CD4-positive, CD25-positive, alpha-beta regulatory T cell (primary cell): ENCODE measurements at places on chromosomes 3 and 15.
A peak's percentile ranks its signal among the peaks of the same experiment; 100 is the strongest.

DNA sequence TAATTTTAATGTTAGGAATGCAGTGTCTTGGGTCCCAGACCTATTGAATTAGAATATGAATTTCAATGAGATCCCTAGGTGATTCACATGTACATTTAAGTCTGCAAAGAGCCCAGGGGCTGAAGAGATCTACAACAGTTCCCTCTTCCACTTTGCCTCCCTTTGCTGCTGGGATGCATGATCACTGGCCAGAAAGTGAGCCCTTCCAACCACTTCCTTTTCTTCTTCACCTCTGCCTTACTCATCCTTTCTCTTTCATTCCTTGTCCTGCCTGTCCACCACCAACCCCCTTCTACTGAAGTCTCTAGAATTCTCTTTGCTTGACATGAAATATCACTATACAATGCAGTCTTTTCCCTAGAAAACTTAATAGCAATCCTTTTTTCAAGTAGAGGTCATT, 222.4 kb upstream of the LRIG1 start:
- no peak for DNase-seq

DNA sequence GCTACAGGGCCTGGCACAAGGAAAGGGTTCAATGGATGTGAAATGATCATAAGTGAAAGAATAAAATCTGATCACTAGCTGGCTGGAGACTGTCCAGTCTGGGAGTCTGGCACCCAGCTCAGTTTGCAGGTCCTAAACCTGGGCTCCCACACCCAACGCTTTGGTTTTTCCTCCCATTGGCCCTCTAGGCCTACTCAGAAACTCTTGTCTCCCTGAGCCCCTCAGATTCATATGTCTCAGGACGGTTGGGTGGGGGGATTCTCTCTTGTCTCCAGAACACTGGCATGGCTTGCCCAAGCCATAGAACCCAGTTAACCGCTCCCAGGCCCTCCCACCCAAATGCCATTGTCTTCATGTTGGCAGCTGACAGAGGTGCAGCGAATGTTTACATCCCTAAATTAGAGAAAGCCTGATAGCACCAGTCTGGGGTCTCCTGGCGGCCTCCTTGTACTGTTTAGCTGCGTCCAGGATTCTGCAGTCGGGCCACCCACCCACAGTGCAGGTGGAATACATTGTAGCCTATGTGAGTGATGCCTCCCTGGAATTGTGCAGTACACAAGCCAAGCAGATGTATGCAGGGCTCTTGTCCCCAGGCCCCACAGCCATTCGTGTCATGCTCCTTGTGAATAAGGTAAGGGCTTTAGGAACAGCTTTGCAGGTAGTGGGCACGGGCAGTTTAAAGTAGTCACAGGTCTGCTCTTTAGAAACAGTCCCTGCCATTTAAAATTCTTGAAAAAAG, 266.3 kb downstream of the XXYLT1 start:
- no peak for DNase-seq

DNA sequence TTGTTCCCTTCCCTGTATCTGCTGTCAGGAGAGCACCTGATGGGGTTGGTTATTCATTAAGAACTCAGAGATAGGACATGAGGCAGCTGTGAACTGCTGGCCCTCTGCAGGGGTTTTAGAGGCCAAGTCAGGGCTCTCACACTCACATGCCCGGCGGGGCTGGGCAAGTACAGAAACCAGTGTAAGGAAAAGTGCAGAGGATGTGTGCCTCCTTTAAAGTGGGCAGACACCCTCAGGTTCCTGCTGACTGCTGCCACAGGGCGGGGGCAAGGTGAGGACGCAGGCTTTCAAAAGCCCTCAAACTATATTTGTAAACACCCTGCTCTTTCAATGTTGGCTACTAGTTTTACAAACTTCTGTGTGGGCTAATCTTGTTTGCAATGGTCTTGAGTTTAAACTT, 22.4 kb downstream of the CXCR6 start:
- peak; percentile 83 for DNase-seq

DNA sequence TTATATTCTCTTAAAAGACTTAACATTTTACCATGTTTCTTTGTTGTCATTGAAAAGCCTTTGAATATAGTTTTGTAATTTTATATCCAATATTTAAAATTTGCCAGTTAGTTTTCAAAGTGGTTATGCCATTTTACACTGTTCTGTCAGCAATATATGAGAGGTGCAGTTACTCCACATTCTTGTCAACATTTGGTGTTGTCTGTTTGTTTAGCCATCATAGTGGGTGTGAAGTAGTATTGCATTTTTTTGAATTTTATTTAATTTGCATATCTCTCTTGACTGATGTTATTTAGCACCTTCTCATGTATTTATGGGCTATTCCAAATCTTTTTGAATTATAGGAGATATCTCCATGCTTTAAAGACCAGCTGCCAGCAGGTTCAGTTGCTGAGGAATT, 40.4 kb downstream of the LRRC28 start:
- DNase-seq = no peak

GRCh38 chr15:88448991-88449461, 18.2 kb downstream of the MRPL46 start:
- no peak for DNase-seq

DNA sequence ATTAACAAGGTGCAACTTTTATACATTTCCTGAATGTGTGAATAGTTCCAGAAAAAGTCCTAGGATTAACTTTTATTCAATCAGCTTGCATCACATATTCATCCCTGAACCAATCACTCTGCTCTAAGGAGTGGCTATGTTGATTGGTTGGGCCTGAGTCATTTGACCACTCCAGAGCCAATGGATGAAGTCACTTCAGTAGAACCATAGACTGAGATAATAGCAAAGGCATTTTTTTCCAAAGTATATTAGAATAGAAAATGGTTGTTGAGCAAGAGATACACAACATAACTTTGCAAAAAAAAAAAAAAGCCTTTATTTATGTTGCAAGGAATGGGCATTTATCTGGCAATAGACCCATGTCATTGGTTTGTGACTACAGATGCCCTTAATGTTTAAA, 55.5 kb upstream of the AGTR1 start:
- DNase-seq = no peak

GRCh38 chr3:170711786-170712185, 125.9 kb upstream of the SLC7A14 start:
- DNase-seq = no peak

GRCh38 chr3:44355362-44356033, 16.9 kb downstream of the TCAIM start:
- DNase-seq = no peak

GRCh38 chr3:123716411-123716810, 131.6 kb upstream of the HACD2 start:
- no peak for DNase-seq

GRCh38 chr3:171350364-171350763, 109.8 kb downstream of the TNIK start:
- DNase-seq = no peak

DNA sequence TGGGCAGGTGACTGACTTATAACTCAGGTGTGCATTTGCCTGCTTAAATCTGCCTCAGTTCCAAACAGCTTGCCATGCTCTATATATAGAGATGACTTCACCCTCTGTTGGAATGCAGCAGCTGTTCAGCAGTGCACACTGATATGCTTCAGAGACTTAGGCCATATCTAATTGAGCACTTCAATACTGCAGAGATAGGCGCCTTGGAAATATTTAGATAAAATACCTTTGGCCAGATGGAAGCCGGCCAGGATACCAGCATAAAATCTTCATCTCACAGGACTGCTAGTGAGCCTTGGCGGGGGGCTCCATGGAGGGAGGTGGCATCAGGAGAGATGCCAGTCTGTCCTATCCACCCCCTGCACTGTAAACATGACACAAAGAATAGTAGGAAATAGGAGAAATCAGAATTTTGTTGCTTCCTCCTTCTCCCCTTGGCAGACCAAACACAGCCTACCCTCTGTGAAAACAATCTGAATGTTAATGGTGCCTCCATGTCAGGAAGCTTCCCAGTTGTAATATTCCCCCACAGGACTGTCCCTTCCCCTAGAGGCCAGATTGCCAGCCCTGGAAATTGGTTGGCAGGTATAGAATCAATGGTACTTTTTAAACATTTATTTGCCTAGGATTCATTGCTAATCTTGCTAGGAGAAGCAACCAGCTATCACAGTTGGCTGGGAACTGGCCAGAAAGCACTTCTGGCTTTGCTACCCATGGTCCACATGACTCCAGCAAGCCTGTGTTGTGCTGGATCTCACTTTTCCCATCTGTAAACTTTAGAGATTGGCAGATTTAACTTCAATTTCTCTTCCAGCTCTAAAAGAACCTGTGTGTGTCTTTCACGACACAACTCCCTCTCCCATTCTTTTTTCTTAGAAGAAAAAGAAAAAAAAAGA, 215.5 kb upstream of the KCNMB2 start:
- DNase-seq = no peak

GRCh38 chr15:35062738-35063099, 22.4 kb downstream of the NANOGP8 start:
- no peak for DNase-seq

DNA sequence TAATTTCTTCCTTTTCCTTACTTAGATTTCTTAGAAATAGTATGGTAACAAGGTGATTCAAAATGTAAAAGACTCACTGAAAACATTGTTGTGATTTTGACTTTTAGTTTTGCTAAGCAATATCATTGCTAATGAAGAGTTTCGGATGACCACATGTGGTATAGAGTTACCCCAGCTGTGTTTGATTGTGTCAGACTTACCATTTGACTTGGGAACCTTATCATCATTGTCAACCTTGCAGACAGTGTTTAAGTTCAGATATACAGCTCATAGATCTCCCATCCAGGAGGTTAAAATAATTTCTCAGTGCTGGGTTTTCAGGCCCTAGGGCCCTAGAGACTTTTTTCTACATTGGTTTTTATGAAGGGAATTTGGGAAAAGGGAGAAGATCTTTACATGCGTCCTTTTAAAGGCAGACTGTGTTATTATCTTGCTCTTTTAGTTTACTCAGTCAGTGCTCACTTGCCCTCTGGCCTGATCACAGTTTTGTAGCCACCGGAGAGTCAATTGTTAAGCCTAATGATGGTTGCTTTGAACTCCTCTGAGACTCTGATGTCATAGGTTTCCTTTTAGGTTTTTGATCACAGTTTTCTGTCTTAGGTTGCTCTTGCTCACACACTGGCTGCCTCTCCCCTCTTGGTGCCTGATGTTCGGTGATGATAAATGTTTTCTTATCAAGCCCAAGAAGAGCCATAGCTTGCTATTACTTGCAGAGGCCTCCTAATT, 133.5 kb upstream of the ZPLD1 start:
- DNase-seq = no peak
